ENCODE measurements at places on chromosomes 12 and 14.

DNA sequence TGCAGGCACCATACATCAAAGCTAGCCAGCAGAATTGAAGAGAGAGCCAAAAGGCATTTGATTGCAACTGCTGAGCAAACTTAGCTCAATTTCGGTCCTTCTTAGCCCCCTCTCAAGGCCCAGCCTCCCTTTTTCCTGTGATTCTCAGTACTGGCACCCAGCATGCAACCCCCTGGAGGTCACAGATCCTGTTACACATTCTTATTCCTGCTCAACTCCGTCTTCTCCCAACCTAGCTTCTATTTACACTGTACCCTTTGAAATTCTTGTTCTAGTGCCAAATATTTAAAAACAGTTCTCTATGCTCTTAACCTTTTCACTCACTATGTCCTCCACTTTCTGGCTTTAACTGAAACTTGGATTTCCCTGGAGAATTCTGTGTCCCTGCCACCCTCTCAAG is 131.3 kb upstream of the CPSF6 start:
- no peak for DNase-seq

- peak; percentile 95 for DNase-seq
Measured at GRCh38 chr12:49783917-49784676, 42.7 kb downstream of the TMBIM6 start.

DNA sequence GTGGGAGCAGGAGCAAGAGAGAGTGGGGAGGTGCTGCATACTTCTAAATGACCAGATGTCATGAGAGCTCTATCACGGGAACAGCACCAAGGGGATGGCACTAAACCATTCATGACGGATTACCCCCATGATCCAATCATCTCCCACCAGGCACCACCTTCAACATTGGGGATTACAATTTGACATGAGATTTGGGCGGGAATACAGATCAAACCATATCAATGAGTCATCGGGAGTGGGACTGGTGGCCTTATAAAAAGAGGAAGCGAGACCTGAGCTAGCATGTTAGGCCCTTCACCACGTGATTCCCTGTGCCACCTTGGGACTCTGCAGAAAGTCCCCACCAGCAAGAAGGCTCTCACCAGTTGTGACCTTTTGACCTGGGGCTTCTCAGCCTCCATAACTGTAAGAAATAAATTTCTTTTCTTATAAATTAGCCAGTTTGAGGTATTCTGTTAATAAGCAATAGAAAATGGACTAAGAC is 28.7 kb downstream of the COX8C start:
- no peak for DNase-seq

GRCh38 chr14:77203611-77204458 is 22.2 kb downstream of the TMEM63C start:
- DNase-seq, result no peak

GRCh38 chr12:62911286-62911685 is 23.7 kb downstream of the PPM1H start:
- no peak for DNase-seq

DNA sequence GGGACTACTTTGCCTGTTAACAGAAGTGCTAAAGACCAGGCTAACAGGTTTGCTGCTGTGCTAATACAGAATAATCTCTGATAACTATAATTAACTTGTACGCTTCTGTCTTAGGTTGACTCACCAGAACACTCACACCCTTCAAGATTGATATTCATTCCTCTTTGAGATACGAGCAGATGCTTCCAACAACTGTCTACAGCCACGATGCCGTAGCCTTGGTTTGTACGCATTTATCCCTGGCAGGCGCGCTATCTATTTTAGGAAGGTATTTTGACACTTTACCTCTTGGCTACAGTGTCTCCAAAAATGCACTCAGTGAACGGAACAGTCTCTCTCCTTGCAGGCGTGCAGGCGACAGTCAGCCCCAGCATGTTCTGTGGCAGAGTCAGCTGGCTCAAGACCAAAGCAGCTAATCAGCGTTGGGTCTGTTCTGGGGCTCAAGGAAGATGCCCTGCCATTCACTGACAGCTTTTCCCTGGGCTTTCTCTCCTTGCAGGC is 146.4 kb upstream of the PRICKLE1 start:
- DNase-seq, result peak; percentile 95

DNA sequence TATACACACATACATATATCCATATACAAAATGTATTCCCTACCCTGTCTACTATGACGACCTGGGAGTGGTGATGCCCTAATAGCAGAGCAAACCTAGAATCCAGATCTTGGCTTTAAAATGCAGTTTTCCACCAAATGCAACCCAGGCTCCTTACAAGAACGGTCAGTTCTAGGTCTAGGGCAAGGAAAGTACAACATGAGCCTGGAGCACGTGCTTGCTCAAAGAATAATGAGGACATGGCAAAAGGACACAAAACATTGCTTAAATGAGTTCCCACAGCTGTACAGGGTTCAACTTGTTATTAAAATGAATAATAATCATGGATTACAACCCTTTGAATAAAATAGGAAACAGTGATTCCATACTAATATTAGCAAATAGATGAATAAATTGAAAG is 94.7 kb downstream of the TMCC3 start:
- no peak for DNase-seq

- DNase-seq, result no peak
Measured at GRCh38 chr14:77786148-77786547, 13.8 kb upstream of the ADCK1 start.

DNA sequence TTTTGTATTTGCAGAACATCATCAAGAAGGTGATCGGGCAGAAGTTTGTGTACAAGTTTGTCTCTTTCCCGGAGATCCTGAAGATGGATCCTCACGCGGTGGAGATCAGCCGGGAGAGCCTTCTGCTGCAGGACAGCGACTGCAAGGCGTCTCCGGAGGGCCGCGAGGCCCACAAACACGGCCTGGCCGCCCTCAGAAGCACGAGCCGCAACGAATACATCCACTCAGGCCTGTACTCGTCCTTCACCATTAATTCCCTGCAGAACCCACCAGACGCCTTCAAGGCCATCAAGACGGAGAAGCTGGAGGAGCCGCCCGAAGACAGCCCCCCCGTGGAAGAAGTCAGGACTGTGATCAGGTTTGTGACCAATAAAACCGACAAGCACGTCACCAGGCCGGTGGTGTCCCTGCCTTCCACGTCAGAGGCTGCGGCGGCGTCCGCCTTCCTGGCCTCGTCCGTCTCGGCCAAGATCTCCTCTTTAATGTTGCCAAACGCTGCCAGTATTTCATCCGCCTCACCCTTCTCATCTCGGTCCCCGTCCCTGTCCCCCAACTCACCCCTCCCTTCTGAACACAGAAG is 52.8 kb downstream of the ELK3 start:
- no peak for DNase-seq

GRCh38 chr12:42085594-42085993 is 59.1 kb downstream of the GXYLT1 start:
- DNase-seq, result no peak

- no peak for DNase-seq
Measured at GRCh38 chr12:123830675-123831074, 68.6 kb downstream of the DNAH10 start.

- DNase-seq, result no peak
Measured at GRCh38 chr12:29255042-29255441, 106.0 kb downstream of the FAR2 start.

DNA sequence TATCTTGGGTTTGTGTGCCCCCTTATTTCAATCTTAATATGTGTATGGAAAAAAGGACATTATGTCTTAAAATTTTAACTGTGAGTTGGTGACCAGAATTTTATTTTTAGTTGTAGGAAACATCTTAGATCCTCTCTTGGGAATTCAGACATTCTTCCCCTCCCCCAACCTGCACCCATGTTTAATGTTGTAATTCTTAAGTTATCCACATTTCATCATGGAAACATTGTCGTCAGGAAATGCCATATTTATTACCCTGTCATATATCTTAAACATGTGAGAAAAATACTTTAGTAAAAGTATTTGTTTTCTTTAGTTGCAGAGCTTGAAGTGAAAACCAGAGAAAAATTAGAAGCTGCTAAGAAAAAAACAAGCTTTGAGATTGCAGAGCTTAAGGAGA is 30.3 kb downstream of the YEATS4 start:
- no peak for DNase-seq

DNA sequence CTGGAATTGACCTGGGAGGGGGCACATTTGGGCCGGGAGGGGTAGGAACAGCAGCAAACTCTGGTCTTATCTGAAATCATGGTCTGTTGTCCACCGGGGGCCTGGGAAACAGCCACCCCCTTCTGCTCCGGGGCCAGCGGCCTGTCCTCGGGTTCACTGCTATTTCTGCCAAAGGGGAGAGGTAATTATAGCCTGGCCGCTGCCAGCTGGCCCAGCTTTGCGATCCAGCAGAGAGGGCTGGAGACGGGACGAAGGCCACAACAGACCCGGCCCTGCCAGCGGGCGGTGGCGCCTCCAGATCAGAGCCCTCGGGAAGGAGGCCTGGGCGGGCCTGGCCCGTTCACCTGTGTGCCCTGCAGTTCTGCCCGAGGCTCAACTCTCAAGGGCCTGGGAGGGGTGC is at the start of gene C14orf180:
C14orf180 (plus strand) TSS at position 258 of the 400 bp plus-strand sequence. CDS start 6,667 bp downstream, outside the sequence.
- DNase-seq, result peak; percentile 67

DNA sequence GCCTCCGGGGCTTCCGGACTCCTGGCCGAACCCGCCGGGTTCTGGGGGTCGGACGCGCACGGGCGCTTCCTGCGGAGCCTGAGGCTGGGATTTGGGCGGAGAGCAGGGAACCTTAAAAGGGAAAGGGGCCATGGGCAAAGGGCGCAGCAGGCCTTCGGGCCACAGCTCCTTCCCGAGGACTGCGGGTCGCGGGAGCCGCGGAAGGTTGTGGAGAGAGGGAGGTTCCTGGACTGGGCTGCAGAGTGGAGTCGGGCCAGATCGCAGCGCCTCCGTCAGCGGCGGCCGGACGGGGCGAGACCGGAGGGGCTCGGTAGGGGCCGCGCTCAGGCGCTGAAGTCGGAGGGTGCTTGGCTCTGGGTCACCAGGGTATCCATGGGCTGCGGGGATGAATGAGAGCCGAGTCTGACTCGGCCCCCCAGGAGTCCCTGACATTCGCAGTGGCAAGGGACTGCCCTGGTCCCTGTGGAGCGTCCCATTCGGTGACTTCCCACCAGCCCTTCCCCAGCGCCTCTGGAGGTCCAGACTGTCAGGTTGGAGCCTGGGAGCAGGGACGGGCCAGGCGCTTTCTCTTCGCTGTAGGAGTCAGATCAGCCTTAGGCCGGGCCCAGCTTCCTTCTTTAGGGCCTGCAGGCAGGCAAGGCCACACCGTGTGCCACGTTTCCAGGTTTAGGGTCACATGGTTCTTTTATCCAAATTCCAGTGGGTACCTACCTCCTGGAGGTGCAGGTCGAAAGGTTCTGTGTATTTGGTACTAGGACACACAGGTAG is 938 bp upstream of the SLC25A29 start:
- DNase-seq, result peak; percentile 35

DNA sequence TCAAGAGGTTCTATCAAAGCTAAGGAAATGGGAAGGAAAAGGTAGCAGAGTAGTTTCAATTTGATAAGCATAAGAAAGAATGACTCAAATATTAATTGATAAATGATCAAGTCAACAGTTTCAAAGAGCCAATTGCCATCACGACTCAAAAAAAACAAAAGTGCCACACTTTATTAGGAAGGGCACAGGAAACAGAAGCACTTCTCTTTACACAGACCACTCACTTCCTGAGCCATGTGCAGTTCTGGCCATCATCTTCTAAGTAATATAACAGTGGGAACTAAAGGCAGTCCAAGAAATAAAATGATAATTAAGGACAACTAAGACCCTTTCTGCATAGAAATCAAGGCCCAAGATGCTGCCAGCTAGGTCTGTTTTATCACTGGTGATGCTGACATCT is 13.2 kb downstream of the TM7SF3 start:
- no peak for DNase-seq

DNA sequence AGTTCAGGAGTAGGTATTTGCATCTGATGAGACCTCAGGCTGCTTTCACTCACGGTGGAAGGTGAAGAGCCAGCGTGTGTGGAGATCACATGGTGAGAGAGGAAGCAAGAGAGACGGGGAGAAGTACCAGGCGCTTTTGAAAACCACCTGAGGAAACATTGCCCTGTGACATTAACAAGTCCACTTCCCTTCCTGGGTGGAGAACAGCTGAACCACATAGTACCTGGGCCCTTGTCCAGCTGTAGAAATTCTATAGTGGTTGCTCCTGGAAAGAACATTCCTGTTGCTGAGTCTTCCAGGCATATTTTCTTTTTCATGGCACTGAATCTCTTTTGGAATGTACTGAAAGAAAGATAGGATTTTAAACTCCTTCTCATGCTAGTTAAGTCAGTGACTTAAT is 87.3 kb upstream of the RIN3 start:
- no peak for DNase-seq

DNA sequence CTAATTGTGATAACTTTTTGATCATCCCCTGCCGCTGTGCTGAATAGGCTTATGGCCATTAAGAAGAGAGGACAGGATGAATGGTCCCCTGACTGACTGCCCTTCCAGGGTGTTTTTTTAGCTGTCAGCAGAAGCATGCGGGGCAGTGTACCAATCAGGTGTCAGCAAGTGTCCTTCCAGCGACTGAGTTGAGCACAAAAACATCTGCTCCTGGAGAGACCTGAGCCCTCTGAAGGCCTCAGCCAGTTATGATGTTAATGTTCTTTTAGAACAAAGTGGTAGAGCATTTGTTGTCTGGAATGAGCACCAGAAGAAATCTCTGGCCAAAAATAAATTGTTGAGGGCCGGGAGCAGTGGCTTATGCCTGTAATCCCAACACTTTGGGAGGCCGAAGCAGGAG is 37.5 kb downstream of the P2RX7 start:
- no peak for DNase-seq

- DNase-seq, result no peak
Measured at GRCh38 chr12:58095002-58095401, 153.6 kb downstream of the ATP23 start.

- DNase-seq, result no peak
Measured at GRCh38 chr12:65432651-65433050, 154.2 kb downstream of the MSRB3 start.

GRCh38 chr12:90010089-90010488 is 301.5 kb upstream of the ATP2B1 start:
- DNase-seq, result no peak

DNA sequence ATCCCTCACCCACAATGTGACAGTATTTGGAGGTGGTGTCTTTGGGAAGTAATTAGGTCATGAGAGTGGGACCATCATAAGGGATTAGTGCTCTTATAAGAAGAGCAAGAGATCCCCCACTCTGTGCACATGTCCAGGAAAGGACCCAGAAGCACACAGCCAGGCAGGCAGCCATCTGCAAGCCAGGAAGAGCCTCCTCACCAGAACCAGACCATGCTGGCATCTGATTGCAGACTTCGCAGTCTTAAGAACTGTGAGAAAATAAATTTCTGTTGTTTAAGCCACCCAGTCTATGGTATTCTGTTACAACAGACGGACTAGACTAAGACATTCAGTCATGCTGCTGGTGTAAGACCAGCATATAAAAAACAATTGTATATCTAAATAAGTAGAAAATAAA is 69.8 kb downstream of the EFCAB11 start:
- DNase-seq, result no peak
